ENCODE measurements at places on chromosomes 7 and 10. TPM values are rescaled to one million over a fixed set of nuclear protein-coding genes. Genes with fewer than 3 reads are reported as not detected.

GRCh38 chr7:114242992-114243507 is 171.6 kb upstream of the FOXP2 start:
- DNase-seq, result no peak

The SMKR1 gene
- total RNA-seq, result 1.4 TPM

DNA sequence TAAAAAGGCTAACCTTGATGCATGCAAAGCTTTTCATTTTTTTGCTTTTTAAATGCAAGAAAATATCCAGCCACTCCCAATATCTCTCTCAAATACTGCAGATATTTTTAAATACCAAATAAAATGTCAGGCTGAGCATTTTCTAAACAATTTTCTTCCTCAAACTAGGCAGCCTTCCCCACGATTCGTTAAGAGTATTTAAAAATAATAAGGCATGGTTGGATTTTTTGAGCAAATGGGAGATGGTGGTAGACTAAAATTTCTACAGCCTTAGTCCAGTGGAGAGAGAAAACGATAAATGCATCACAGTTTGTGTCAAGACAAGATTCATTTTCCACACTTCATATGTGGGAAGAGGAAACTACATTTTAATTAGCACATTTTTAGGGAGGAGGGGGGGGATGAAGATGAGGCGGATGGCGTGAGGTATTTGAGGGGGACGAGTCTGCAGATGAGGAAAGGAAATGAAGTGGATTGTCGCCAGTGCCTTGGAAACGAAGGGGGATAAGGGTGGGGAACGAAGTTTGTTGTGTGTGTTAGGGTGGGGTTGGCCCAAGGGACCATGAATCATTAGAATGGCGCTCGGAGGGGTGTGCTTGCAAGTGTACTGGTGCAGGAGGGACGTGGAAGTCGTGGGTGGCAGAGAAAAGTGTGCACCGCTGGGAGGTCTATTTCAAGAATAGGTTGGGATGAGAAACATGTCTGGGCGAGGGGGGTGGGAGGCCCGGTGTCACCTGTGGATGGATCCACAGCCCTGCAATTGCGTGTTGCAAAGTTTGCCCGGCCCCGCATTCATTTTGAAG is 1.2 kb upstream of the ADD3 start:
- no peak for DNase-seq

The IL6 gene
- not detected for total RNA-seq

DNA sequence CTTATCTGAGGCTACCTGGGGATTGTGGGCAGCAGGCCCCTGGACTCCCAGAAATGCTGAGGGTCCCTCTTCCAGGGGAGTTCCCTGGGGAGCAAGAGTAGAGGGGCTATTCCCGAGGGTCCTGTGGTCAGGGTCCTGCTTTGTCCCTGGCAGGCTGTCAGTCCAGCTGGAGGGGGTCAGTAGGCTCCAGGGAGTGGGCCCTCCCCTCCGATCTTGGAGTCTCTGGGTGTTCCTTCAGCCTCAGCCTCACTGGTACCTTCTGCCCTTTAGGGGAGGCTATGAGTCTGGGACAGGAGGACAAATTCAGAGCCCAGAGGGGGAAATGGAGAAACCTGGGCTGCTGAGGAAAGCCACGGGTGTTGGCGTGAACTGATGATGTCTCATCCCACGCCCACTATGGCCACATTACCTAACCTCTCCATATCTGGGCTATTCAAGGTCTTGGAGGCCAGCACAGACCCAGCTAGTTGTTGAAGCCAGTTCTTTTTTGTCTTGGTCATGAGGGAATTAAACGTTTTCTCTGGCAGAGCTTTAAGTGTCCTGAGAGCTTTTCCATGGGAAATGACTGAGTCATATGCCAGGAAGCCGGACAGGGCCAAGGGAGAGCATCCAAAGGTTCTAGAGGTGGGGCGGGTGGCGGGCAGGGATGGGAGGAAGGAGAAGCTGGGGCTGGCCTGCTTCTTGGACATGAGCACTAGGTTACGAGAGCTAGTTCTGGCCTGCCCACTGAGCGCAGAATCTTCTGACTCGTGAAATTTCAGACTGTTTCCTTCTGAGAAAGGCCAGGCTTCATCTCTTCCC is 6.2 kb downstream of the CALHM2 start:
- no peak for DNase-seq

- DNase-seq, result peak; percentile 65
Measured at GRCh38 chr7:5824297-5824610, 42.8 kb upstream of the RNF216 start.

The CHN2 gene
- total RNA-seq, result 0.70 TPM

The ANXA8 gene
- total RNA-seq, result not detected

The ATOH7 gene
- total RNA-seq, result not detected

The JCAD gene
- total RNA-seq, result not detected

DNA sequence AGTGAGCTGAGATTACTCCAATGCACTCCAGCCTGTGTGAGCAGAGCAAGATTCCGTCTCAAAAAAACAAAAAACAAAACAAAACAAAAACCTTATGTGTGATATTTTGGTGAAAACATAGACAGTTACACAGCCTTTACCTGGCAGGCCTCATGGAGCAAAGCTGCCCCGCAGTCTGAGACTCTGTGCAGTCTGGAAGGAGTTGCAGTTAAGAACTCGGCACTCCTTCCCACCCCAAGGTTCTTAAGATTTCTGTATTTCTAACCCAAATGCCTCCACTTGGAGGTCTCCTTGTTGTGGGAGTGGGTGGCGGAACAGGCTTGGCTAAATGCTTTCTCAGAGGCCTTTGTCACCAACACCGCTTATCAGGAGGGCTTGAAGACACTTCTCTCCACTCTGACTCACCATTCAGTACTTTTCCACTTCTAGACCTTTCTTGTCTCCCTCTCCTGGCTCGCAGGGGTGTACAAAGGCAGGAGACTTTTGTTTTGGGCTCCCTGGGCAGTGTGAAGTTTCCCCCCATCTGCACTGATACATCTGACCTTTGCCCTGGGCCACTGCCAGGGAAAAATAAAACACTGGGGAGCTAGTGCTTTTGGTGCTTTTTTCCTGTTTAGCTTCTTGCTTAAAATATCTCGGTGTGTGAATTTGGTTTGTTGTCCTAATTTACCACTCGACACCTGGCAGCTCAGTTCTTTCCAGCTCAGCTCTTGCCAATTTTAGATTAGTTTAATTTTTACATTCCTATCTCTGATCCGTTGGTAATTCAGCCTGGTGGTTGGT is 51.3 kb upstream of the MAGI2 start:
- no peak for DNase-seq

- no peak for DNase-seq
Measured at GRCh38 chr10:72037266-72037665, 51.1 kb downstream of the SPOCK2 start.

DNA sequence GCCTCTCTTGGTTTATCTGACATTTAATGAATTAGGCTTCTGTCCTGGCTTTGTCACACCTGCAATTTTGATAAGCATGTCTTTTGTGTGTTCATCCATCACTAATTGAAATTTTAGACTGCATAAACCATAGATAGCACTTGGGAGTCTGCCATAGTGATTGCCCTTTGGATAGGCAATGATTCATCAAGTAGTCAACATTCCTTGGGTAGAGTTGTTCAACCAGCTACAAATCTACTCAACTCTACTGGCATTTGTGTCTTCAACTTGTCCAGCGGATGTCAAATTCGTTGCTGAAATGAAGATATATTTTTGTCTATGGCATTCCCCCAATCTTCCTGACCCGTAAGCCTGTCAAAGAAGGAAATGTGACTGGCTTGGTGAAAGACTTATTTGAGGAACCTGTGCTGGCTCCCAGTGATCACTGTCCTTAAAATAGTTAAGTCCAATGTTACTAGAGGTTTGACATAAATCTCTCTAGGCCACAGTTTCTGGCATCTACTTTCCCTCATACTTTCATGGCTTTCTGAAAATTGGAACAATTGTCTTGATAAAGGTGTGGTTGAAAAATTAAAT is 33.7 kb upstream of the CREB5 start:
- DNase-seq, result no peak

The CDC14C gene
- total RNA-seq, result not detected

DNA sequence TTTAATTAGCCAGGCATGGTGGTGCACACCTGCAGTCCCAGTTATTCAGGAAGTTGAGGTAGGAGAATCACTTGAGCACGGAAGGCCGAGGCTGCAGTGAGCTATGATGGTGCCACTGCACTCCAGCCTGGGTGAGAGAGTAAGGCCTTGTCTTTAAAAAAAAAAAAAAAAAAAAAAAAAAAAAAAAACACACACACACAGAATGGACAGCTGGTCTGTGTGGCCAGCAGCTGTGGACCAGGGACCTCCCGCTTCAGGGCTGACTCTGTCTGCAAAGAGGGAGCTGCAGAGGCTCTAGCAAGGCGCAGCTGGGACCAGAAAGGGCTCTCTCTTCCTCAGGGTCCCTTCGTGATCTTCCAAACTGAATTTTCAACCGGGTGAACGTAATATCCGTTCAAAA is 53.6 kb upstream of the DNAAF5 start:
- DNase-seq, result no peak

The OR2A42 gene
- 0.22 TPM for total RNA-seq

- no peak for DNase-seq
Measured at GRCh38 chr10:100307684-100308083, 21.2 kb upstream of the BLOC1S2 start.

The ERV3-1 gene
- total RNA-seq, result 12.2 TPM

- no peak for DNase-seq
Measured at GRCh38 chr7:69591805-69592204, 6.5 kb upstream of the AUTS2 start.

DNA sequence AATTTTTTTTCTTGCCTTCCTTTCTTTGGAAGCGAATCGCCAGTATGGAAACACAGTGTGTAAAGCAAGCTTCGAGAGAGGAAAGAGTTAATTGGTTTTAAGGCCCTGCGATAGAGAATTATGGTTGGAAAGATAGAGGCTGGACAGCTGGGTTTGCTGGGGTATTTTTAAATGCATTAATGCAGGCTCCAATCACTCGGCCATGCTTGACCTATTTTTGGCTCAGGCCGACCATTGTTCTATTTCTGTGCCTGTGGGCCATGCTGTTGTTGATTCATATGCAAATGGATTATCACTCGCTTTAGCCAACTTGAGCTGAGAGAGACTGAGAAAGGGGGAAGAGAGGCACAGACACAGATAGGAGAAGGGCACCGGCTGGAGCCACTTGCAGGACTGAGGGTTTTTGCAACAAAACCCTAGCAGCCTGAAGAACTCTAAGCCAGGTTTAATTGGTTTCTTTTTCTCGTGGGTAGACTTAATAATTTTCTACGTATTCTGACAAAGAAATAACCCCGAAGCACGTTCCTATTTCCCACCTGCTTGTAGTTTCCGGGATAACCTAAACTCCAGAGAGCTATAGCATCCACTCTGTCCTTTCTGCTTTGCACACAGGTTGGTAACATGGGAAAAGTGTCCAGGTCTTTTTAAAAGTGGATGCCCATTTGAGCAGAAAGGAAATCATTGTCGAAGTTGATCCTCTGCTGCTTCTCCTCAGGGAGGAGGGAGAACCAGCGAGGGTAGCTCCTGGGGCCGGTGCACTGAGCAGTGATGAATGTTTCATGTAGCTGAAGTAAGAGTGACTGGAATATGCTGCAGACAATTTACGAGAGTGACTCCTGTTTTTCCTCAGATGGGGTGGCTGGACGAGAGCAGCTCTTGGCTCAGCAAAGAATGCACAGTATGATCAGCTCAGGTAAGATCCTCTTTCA is at the start of gene HDAC9:
Gene HDAC9, plus strand, starts transcription at position 338 of the 929 bp plus-strand sequence. Its CDS starts 554 bp downstream, at position 892.
- DNase-seq, result no peak

The PRLHR gene
- not detected for total RNA-seq

DNA sequence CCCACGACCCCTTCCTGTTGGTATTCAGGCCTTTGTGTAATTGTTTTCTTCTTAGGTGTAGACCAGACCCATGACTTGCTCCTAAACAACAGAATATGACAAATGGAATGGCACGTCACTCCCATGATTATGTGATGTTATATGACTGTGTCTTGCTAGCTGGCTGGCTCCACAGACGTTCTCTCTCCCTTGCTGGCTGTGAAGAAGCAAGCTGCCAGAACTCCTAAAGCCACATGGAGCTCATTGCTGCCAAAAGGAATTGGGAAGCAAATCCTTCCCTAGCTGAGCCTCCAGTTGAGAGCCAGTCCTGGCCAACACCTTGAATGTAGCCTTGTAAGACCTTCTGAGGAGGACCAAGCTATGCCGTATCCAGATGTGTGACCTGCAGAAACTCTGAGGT is 74.2 kb downstream of the RAB18 start:
- DNase-seq, result no peak

- no peak for DNase-seq
Measured at GRCh38 chr7:148598351-148598750, 7.8 kb downstream of the C7orf33 start.

The TFEC gene
- 0.97 TPM for total RNA-seq

GRCh38 chr10:99396471-99396870 is 34.0 kb downstream of the GOT1 start:
- DNase-seq, result no peak

- DNase-seq, result no peak
Measured at GRCh38 chr7:48154792-48155413, 16.4 kb upstream of the ABCA13 start.

The ACHE gene
- 0.22 TPM for total RNA-seq

The EN2 gene
- not detected for total RNA-seq

The NAT16 gene
- not detected for total RNA-seq

GRCh38 chr10:76191336-76191735 is 759.9 kb downstream of the LRMDA start:
- DNase-seq, result no peak

DNA sequence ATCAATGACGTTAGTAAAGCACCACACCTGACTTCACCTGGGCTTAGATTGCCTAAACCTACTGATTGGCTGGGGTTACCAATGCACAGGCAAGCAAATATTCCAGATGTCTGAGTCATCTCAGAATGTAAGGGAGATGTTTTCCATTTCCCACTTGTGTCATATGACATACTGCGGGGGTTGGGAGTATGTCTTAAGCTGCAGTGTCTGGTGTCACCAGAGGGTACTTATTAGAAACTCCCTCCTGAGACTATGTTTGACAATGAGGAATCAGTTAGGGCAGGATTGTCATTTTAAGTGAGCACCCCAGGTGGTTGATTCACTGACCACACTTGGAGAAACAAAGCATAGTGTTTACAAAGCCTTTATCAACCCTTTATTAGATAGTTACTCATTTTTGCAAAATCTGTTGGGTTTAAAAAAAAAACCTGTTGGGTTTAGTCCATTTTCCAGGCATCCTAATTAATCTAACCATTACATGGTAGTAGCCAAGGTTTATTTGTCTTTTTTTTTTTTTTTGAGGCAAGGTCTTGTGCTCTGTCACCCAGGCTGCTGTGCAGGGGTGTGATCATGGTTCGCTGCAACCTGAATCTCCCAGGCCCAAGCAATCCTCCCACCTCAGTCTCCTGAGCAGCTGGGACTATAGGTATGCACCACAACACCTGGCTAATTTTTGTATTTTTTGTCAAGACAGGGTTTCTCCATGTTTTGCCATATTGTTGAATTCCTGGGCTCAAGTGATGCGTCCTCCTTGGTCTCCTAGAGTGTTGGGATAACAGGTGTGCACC is 72.5 kb downstream of the CDK6 start:
- DNase-seq, result no peak

GRCh38 chr7:44469461-44470134 is 20.9 kb downstream of the NUDCD3 start:
- DNase-seq, result no peak

The SFTPD gene
- total RNA-seq, result not detected

DNA sequence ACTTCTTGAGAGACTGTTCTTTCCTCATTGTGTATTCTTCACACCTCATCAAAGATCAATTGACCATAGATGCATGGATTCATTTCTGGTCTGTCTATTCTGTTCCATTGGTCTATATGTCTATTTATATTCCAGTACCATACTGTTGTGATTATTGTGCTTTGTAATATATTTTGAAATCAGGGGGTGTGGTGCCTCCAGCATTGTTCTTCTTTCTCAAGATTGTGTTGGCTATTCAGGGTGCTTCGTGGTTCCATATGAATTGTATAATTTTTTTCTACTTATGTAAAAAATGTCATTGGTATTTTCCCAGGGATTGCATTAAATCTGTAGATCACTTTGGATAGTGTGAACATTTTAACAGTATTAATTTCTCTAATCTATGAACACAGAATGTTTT is 106.5 kb downstream of the EPC1 start:
- DNase-seq, result no peak

Data from naive thymus-derived CD4-positive, alpha-beta T cell (primary cell).